ENCODE measurements at places on chromosomes 6 and 20. TPM values are rescaled to one million over a fixed set of nuclear protein-coding genes. Genes with fewer than 3 reads are reported as not detected.

- DNase-seq = no peak
Observed at GRCh38 chr20:3744037-3744436, 11.6 kb downstream of the HSPA12B start.

GRCh38 chr6:45946887-45947286 lies 68.8 kb downstream of the CLIC5 start:
- DNase-seq = no peak

DNA sequence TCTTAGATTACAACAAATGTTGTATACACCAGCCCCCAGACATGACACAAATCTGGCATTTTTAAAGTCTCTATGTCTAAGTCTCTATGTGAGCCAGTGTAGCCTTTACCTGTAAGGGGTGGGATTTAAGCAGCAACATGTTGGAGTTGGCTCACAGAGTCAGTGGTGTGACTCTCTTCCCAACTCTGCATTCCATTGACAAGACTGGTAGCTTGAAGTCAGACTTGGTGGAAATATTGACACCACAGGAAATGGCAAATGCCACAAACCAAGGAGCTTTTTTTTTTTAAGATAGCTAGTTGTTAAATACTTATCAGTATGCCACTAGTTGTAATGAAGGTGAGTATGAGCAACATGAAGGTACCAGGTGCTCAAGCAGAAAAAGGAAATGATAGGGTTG lies 103.1 kb upstream of the SMLR1 start:
- no peak for DNase-seq

- DNase-seq = no peak
Observed at GRCh38 chr20:47664068-47664437, 121.2 kb downstream of the SULF2 start.

GRCh38 chr6:119226089-119226488 lies 123.5 kb downstream of the MAN1A1 start:
- no peak for DNase-seq

DNA sequence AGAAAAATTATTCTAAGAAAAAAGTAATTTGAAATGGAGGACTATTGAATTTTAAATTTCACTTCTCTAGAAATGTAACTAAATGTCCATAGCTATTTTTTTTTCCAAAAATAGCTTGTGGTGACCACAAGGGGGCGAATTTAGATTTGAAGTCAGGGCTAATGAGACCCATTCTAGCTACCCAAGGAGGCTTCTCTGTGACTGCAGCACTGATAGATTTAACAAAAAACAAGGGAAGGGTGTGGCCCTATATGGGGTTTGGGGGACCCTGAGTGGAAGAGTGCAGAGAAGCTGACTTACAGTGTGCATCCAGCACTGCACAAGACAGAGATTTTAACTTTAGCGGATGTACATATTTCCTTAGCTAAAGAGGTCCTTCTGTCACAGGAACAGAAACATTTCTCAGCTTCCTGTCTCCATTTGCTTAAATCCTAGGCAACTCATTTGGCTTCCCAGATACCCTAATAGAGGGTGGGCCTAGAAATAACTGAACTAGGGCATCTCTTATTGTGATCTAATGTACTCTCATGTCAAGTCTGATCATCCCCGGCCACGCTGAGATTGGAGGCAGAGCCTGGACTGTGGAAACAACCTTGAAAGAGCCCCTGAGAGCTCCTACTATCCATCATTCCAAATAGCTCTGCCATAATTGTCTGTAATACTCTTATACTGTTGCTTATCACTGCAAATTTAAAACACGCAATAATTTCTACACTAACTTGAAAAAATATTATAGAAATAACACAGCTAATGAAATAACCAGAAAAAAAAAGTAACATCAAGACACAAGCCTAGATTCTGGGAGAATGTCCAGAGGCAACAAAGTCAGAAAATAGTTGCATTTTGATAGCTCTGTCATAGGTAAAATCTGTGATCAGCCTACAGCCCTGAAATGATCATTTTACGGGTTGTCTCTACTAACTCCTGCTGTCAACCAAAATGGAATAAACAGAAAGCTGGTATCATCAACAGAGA lies 93.6 kb downstream of the SNAP91 start:
- peak; percentile 19 for DNase-seq

DNA sequence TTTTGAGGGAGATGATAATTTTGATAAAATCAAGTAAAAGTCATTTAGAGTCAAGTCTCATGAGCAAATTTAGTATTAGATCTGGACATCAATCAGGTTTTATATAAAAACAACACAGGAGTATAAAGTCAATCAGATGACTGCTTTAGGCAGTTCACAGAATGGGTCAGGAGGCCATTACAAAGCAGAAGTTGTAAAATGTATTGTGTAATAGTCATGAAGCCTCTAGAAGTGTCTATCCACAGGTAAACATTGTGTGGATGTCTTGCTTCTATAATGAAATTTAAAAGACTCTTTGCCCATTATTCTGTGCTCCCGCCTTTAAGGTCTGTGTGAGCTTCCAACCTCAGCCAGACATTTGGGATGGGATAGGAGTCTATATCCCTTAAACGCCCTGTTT lies 28.8 kb downstream of the MAP7 start:
- DNase-seq = no peak

DNA sequence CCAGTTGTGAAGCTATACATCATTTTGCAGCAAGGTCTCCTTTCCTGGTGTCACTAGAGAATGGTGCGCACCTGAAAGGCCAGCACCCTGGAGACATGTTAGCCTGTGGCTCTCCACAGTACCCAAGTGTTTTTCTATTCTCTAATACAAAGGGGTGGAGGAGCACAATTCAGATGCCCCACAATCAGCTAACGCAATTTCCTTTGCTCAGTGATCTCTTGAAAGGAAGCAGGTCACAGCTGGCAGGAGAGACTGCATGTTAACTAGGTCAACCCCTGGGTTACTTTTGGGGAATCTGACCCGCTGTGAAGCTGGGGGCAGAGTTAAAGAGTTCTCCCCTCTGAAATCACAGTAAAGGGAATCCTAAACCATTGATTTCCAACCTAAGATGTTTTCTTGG lies 92.5 kb downstream of the B3GAT2 start:
- DNase-seq = no peak

- no peak for DNase-seq
Observed at GRCh38 chr6:85114581-85114935, 335.3 kb upstream of the NT5E start.

Gene BCAS1
- 2.6 TPM for polyA plus RNA-seq

Gene BPIFB2
- not detected for polyA plus RNA-seq

Gene PXT1
- not detected for polyA plus RNA-seq

Gene TULP4
- 17.6 TPM for polyA plus RNA-seq

All from renal pelvis (tissue), 12 donors.